NCI-H1436 (cell line): ENCODE measurements at places on chromosomes 6 and 20.

DNA sequence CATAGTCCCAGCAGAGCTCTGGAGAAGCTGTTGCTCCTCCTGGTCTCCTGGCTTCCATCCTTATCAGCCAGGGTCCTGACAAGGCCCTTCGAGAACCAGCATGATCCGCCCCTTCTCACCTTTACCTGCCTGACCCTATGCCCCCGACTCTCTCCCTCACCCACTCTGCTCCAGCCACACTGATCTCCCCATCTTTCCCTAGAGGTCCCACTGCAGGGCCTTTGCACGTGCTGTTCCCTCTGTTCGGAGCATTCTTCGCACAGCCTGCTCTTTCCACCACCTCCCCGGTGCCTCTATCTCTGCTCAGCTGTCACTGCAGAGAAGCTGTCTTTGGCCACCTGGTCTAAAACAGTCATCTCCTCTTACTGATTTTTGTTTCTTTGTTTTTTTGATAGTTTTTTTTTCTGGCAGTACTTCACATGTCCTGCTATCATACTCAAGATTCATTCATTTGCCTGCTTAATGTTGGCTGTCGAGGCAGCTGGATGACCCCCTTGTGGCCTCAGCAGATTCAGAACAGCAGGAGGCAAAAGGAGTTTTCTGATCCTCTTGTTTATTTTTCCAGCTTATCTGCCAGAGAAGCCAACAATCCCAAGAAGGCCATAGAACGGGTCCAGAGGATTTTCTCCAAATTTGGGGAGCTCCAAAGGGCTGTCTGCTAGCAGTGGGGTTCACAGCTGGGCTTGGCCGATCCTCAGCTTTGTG is 1.6 kb upstream of the PTGIS start:
- DNase-seq = no peak

DNA sequence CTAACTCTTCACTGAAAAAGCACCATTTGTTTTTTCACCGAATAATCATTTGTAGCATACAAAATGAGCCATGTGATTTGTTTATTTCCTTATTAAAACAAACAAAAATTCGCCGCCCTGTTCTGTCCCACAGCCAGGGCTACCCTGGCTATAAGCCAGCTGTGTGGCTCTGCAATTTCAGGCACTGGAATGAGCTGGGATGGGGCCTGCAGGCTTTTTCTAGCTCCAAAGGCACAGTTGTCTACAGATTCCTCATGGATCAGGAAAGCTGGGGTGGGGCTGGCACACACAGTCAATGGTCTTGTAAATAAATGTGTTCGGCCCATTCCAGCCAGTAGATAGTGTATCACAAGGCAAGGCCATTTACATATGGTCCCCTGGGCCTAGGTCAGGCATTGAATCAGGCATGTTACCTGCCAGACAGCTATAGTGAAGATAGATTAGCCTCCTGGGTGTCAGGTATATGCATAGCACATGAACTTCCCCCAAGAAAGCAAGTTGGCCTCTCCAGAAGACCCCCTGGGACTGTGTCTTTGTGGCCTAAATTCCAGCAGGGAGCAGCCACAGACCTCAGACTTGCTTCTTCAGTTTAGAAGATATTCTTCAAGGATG is 608.9 kb downstream of the MAFB start:
- no peak for DNase-seq

DNA sequence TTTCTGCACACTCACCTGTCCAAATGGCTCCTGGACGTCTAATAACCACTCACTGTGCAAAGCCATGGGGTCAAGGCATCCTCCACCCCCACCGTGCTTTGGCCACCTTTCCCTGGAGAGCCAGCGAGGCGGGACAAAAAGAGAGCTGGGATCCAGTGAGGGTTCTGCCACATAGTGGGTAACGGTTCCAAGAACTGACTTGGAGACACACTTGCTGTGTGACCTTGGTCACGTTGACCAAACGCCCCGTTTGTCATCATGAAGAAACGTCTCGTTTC is 287.2 kb downstream of the TFAP2C start:
- DNase-seq = no peak

- no peak for DNase-seq
These were observed 4.6 kb upstream of the SOX18 start for GRCh38 chr20:64053841-64054661.

- no peak for DNase-seq
These were observed 46.6 kb upstream of the EDN3 start for GRCh38 chr20:59253779-59254319.

DNA sequence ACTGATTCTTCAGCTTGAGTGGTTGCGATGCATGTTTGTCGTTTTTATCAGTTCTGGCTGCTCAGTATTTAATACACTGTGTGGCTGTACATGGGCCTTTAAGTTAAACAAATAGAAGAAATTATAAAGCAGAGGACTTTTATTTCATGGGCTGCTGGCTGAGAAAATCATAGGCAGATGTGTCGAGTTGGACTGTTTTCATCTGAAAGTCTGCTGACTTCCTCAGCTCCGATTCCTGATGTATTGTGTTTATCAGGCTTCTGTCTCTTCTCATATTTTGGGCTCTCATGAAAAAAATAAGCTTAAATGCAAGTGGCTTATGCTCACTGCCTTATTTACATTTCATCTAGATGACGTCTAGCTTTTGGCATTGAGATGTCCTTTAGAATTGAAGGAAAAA is 129.5 kb upstream of the GGTLC1 start:
- DNase-seq = no peak

GRCh38 chr6:25833136-25833535 is 1.3 kb upstream of the SLC17A1 start:
- DNase-seq = no peak

- DNase-seq = no peak
These were observed 8.7 kb downstream of the CCDC28A start for GRCh38 chr6:138782243-138782642.

DNA sequence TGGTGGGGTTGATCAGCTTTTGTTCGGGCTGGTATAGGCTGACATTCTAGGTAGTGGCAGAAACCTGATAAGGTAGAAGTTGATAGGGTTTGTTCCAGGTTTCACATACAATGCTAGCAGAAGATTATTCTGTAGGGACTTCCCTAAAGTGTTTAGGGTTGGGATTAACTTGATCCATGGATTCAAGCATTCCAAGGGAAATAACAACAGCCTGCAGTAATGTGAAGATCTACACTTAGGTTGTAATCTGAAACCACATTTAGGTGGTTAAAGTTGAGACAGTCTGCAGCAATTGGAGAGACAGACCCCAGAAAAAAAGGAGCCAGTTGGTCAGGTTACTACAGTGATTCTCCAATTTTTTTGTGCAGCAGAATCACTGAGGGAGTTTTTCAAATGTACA is 56.1 kb downstream of the GJA1 start:
- no peak for DNase-seq

GRCh38 chr6:42025066-42025844 is 25.1 kb upstream of the TAF8 start:
- no peak for DNase-seq

- no peak for DNase-seq
These were observed 29.2 kb downstream of the FIG4 start for GRCh38 chr6:109720311-109720710.

GRCh38 chr20:24507182-24507853 is 37.9 kb downstream of the SYNDIG1 start:
- no peak for DNase-seq

- DNase-seq = peak; percentile 88
These were observed 176.4 kb downstream of the ARID1B start for GRCh38 chr6:156953479-156954146.

DNA sequence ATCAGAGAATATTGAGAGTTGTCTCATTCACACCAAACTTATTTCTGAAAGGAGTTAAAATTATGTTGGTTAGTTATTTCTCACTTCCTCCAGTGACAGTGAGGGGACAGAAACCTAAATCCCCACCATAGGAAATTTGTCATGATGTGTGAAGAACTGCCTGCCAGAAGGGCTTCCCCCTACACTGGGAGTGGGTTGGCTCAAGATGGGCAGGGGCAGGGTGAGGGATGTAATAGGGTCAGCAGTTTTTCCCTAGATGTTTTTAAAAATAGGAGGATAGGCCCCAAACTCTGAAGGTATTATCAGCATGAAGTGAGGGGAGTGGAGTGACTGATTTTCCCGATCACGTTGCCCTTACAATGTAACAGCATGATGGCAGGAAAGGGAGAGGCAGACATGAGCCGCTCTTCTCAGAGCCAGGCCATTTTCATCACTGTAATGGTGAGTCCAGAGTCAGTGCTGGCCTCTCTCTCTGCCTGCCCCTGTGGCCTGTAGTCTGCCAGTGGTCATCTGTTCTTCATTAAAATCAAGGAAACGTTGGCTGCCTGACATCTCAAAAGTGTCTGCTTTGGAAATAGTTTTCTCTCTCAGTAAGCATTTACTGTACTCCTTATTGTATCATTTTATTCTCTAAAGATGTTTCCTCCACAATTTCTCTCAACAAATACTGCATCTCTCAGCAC is 59.8 kb upstream of the SYNJ2 start:
- no peak for DNase-seq

DNA sequence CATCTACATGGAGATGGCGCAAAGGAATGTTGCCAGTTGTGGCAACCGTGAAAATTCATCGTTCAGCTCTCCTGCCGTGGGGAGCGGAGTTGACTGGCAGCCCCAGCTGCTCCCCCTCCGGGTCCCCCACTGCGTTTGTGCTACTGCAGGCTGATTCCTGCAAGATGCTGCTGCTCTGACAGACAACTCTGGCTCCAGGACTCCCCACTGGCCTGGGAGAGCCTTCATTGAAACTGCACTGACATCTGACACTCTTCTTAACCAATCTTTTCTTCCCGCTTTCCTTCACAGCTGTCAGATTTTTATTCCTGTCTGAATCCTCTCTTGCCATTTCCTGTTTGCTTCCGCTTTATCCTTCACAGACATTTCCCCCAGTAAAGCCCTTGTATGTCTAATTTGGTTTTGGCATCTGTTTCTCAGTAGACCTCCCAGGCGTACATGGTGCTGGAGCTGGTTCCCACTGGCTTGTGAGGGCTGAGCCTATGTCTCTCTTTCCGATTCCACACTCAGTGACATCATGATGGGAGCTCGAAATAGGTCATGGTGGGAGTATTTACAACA is 9.5 kb upstream of the ATRN start:
- no peak for DNase-seq

- DNase-seq = no peak
These were observed 23.4 kb upstream of the SLCO4A1 start for GRCh38 chr20:62618611-62619529.

DNA sequence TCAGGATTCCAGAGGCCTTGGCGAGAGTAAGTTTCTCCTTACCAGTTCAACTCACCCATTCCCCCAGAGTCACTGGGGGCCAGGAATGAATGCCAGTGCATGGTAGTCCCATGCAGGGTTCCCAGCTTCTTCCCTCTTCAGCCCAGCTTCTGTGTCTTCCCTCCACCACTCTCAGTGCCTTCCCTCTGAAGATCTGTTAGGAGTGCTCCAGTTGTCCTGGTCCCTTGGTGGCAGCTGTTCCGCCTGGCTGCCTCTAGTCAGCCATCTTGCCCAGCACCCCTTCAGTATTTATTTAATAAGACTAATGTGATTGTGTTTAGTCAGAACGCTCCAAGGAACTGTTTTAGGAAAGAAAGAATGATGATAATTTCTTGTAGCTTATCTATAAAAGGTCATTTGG is 23.1 kb downstream of the FIG4 start:
- no peak for DNase-seq

DNA sequence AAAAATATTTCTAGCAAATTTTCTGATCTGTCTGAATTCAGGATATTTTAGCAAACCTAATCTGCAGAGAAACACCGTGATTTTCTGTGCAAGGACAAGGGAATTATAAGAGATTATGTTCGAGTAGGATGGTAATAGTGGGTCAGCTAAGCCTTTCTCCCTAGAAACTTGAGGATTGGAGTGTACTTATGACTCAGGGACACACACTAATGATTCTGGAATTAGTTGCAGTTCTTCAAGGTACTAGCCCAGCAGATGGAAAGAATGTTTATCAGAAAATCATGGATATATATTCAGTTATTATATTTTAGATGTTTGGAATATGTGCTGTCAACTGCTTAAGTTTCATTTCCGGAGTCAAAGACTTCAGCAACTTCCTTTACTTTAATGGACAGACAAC is 177.1 kb upstream of the MAP3K7 start:
- no peak for DNase-seq

DNA sequence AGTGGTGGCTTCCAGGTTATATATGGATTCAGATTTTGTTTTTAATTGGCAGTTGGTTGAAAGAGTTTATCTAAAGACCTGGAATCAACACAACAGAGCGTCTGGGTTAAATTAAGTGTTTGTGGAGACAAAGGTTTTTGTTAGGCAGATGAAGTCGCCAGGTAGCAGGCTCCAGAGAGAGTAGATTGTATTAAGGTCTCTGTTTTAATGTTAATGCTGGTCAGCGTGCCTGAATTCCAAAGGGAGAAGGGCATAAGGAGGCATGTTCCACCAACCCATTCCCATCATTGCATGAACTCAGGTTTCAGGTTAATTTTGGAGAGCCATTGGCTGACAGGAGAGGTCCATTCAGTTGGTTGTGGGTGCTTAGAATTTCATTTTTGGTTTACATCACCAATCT is 744.1 kb upstream of the GJE1 start:
- no peak for DNase-seq

- DNase-seq = peak; percentile 43
These were observed 10.3 kb upstream of the TAAR9 start for GRCh38 chr6:132527791-132528190.

DNA sequence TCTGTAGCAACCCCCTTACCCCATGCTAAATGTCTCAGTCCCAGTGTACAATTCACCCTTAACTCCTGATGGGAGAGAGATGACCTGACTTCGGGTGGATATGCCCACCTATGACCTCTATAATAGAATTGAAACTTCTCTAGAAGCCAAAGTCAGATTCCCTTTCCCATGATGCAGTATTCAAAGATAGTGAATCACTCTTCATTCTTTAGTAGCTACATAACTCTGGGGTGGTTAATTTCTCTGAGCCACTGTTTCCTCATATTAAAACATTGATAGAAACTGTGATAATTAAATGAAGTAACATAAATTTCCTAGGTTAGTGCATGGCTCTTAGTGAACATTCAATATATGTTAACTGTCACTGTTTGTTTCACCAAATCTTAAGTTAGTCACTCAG is 500.4 kb downstream of the COL12A1 start:
- no peak for DNase-seq

GRCh38 chr6:46605091-46605797 is 47.4 kb downstream of the CYP39A1 start:
- no peak for DNase-seq

GRCh38 chr20:38885357-38885756 is 40.9 kb upstream of the FAM83D start:
- no peak for DNase-seq

- no peak for DNase-seq
These were observed 21.1 kb downstream of the WRNIP1 start for GRCh38 chr6:2786269-2786668.

GRCh38 chr6:17103715-17104114 is 1.9 kb downstream of the STMND1 start:
- DNase-seq = no peak
